CD8-positive, alpha-beta T cell (primary cell): ENCODE measurements at places on chromosomes 1 and 21. TPM values are rescaled to one million over a fixed set of nuclear protein-coding genes. Genes with fewer than 3 reads are reported as not detected.

The FAM110D gene
- not detected for total RNA-seq

The NR5A2 gene
- not detected for total RNA-seq

The ANGPTL3 gene
- total RNA-seq = not detected

The ESPN gene
- 2.7 TPM for total RNA-seq

The TNFRSF8 gene
- total RNA-seq = not detected

- no peak for DNase-seq
Measured at GRCh38 chr1:51058858-51059257, 43.2 kb upstream of the C1orf185 start.

DNA sequence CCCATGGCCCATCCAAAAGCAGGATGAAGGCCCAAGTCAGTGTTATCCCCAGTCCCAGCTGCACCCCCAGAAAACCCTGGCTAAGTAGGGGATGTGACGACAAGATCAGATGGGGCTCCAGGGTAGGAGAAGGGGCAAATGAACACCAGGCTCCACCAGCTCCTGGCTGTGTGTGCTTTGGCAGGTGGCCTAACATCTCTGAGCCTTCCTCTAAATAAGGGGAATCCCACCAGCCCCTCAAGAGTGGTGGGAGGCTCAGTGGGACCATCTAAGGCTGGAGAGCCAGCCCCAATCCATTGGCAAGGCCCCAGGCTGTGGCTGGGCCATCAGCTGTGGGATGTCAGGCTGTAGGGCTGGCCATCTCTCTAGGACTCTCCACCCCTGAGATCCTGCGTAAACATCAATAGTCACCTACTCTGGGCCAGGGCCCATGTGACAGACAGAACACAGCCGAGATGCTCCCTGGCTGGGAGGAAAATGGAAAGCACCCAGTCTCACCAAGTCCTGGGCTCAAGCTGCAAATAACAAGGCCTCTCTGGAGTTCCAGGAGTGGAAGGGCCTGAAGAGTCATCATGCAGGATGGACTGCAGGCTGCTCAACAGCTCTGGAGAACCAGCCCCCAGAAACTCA lies 7.5 kb downstream of the SDC3 start:
- no peak for DNase-seq

- DNase-seq = no peak
Measured at GRCh38 chr1:47226121-47226838, 5.7 kb downstream of the TAL1 start.

- DNase-seq = peak; percentile 80
Measured at GRCh38 chr1:228101994-228102790, 933 bp downstream of the C1orf35 start.

- no peak for DNase-seq
Measured at GRCh38 chr21:33419538-33420123, 16.4 kb downstream of the IFNGR2 start.

GRCh38 chr1:6554907-6555778 lies at the start of gene TAS1R1:
Gene TAS1R1 (plus strand): TSS chr1:6555307. CDS start chr1:6555374, 67 bp downstream.
- DNase-seq = no peak

GRCh38 chr1:8122477-8123407 lies 96.6 kb upstream of the ERRFI1 start:
- DNase-seq = no peak

DNA sequence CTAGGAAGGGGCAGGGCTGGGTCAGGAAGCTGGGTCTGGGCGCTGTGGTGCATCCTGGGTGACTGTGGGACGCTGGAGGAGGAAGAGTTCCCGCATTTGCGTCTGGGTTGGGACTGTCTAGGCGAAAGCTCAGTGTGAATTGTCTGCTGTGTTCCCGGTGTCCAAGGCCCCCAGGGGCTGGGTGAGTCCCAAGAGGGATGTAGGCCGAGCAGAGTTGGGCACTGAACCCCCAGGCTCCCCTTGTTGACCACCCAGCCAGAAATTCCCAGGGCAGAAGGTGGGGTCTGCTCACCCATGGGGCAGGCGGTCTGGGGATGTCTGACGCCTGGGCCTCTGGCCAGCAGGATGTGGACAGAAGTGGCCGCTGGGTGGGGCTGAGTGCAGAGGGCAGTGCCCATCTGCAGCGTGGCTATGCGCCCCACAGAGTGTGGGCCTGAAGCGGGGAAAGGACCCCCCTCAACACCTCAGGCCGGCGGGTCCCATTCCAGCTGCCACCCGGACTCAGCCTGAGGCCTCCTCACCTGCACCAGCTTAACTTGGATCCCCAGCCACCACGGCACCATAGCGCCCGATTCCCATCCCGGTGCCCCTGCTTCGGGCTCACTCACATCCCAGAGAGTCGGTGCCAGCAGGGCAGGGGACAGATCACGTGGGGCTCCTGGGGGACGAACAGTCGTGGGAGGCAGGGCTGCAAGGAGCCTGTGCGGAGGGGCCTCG lies 37.0 kb upstream of the POFUT2 start:
- no peak for DNase-seq

- no peak for DNase-seq
Measured at GRCh38 chr1:63563745-63564144, 29.5 kb upstream of the PGM1 start.

DNA sequence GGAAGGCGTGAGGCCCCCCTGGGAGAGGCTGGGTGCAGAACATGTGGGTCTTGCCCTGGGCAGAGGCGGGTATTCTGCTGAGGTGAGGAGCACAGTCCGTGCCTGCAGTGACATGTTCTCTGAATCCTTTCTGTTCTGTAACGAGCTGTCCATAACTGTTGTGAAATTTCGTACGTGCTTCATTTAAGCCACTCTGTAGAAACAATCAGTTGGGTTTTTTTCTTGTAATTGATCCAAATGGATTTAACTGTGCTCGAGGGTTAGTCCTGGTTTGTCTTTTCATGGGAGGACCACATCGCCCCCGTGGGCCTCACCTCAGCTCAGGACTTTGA lies 45.4 kb upstream of the DIP2A start:
- no peak for DNase-seq

DNA sequence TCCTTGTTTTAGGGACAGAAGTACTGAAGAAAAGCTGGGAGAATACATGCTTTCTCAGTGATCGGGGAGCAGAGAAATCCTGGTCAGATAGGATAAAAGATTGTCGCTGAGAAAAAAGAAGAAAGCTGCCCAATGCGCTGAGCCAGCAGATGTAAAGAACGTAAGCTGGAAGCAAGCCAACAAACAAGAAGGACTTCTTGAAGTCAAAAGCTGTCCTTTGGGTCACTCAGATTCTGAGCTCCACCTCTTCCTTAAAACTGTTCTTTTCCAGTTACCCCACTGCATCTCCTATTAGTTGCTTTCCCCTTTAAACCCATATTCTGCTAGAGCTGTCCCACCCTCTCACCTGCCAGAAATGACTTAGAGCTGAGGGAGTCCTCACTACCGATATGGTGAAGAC lies 64.8 kb downstream of the GPR137B start:
- DNase-seq = no peak

DNA sequence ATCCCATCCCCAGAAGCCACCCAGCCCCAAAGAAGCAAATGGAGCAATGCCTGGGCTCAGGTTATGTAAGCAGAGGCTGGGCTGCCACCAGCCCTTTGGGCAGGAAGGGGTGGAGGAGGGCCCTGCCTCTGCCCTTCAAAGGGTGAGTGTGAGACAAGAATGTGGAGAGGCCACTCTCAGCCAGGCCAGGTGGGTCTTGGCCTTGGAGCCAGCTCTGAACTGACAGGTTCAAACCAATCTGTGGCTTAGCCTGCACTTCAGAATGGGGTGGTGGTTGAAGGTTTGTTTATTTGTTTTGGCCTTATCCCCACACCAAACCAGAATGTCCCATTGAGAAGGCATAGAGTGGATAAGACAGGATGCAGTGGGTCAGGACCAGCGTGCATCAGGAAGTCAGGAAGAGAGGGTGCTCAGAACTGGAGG lies 29.8 kb downstream of the C1orf116 start:
- no peak for DNase-seq
